Epithelial cell of proximal tubule (primary cell): ENCODE measurements at places on chromosomes 16 and 17.

DNA sequence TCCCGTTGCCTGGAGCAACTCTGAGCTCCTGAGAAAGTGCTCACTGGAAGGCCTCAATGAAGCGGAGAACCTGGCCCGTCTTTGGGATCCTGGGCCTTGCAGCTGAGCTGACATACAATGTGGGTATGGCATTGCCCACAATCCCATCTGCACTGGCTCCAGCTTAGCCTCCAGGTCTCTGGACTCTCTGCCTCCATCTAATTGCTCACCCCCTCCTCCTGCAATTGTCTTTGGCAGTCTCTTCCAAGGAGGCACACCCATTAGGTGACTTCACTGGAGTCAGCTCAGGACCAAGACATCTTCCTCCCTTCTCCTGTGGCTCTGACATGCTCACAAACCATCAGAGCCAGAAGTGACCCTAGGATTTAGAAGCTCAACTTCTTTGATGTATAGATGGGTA lies 1.5 kb downstream of the DLX4 start:
- DNase-seq = no peak

GRCh38 chr17:36859706-36860105 lies 77.6 kb upstream of the LHX1 start:
- no peak for DNase-seq

GRCh38 chr17:77388384-77389306 lies 247.9 kb downstream of the SEC14L1 start:
- no peak for DNase-seq

- DNase-seq = no peak
Measured at GRCh38 chr17:2277429-2278170, 26.0 kb downstream of the SMG6 start.

- no peak for DNase-seq
Measured at GRCh38 chr17:8224891-8225812, 14.8 kb upstream of the AURKB start.

GRCh38 chr17:39659279-39660010 lies 5.7 kb upstream of the TCAP start:
- no peak for DNase-seq

DNA sequence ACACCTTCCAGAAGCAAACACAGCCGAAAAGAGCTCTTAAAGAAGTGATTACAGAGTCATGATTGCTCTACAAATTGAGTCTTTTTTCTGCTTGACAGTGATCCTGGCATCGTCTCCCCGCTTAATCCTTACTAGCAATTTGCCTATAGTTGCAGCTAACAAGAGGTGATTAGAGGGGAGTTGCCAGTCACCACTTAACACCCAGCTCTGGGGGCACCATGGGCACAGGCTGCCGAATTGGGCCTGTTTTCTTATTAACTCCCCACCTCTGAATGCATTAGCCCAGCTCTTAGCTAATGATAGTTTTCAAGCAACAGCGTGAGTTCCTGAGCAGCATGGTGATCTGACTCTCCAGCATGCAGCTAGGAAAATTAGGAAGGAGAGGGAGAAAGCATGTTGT lies 93.5 kb downstream of the RBFOX1 start:
- DNase-seq = no peak

- no peak for DNase-seq
Measured at GRCh38 chr17:73104450-73104849, 12.0 kb upstream of the SLC39A11 start.

GRCh38 chr16:84704253-84704652 lies 4.5 kb downstream of the USP10 start:
- no peak for DNase-seq

GRCh38 chr17:49402706-49403105 lies 12.0 kb downstream of the PHB1 start:
- DNase-seq = no peak

DNA sequence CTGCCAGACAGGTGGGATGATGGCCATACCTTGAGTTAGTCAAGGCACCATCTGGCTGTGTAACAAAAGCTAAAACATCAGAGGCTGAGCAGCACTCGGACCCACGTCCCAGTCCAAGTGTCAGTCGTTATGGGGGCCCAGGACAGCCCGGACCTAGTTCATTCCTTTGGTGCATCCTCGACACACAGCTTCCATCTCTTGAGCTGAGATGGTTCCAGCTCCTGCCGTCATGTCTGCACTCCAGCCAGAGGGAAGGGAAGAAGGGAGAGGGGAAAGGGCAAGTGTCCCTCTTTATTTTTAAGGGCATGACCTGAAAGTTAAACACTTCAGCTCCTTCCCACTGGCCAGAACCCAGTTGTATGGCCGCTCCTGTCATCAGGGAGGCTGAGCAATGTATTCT lies 218.0 kb downstream of the SEC14L1 start:
- no peak for DNase-seq

DNA sequence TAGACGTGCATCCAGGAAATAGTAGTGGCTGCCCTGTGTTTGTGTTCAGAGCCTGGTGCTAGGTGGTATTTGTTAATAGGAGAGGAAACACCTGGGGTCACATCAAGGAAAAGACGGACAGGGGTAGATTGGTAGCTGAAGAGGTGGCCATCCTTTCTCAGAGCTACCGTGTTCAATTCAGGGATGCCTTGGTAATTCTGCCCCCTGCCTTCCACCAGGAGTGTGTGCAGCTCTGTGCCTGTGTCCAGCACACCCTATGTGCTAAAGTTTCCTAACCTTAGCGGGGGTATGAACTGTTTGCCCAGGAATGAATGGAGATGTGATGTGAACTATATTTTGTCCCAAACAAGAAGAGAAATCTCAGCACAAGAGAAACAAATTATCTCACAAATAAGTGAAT lies 174.1 kb upstream of the MPHOSPH6 start:
- no peak for DNase-seq

- no peak for DNase-seq
Measured at GRCh38 chr17:18947866-18948265, 4.1 kb upstream of the SLC5A10 start.

GRCh38 chr16:20626966-20627365 lies 50.8 kb upstream of the ACSM2B start:
- DNase-seq = no peak

DNA sequence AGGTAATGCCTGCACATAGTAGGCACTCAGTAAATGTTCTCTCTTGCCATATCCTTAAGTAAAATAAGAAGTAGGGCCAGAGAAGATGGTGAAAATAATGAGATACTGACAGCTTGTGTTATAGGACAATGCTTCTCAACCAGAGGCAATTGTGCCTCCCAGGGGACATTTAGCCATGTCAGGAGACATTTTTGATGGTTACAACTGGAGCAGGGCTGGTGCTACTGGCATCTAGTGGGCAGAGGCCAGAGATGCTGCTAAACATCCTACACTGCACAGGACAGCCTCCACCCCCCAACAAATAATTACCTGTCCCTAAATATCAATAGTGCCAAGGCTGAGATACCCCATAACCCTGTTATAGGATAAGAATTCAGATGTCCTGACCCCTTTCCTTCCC lies 1.7 kb downstream of the RAD51D start:
- DNase-seq = peak; percentile 3

DNA sequence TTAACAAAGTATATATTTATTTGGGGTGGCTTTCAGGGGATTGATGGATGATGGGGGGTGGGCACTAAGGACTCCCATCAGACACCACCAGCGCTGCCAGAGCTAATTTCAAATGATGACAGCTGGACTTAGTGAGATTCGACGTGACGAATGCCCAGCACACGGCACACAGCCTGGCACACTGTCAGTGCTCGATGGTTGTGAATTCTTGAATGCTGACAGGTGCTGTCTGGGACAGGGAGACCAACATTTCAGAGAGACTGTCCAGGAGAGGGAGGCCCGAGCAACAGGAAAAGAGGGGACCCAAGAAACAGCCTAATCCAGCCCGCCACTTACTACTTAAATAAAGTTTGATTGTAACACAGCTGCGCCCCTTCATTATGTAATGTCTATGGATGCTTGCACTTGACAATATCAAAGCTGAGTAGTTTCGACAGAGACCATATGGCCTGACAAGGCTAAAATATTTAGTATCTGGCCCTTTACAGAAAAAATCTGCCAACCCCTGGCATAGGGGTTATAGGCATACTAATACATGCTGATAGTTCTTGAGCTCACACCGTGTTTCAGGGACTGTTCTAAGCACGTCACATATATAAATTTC lies 6.2 kb upstream of the MPRIP start:
- DNase-seq = no peak

- DNase-seq = no peak
Measured at GRCh38 chr17:16918443-16918842, 53.5 kb downstream of the TNFRSF13B start.

- no peak for DNase-seq
Measured at GRCh38 chr17:74639704-74640151, 16.2 kb upstream of the CD300E start.

- DNase-seq = no peak
Measured at GRCh38 chr16:87936375-87937230, at the start of gene CA5A. TSS of gene CA5A (minus strand) at chr16:87936529. CDS start at chr16:87936450, 79 bp downstream.

DNA sequence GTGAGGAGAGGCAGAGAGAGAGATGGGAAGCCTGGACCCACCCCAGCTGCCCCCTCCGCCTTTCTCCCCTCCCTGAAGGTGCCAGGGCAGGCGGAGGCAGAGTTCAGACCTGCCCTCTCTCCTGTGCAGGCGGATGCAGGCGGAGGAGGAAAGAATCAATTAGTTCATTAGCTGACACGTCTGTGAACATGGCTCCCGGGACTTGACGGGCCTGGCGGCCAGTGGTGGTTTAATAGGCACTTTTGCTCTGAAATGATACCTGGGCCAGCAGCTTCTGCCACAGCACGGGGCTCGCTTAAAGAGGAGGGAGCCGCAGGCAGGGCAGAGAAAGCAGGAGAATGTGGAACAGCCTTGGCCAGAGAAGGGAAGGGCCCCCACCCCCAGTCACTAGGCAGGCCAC lies 98.1 kb downstream of the SDK2 start:
- DNase-seq = no peak

GRCh38 chr17:63278728-63279442 lies 167.2 kb downstream of the CYB561 start:
- DNase-seq = no peak
